ENCODE measurements at places on chromosomes 7 and 10. TPM values are rescaled to one million over a fixed set of nuclear protein-coding genes. Genes with fewer than 3 reads are reported as not detected.
A peak's percentile ranks its signal among the peaks of the same experiment; 100 is the strongest.

The AKR1C8 gene
- total RNA-seq = not detected

DNA sequence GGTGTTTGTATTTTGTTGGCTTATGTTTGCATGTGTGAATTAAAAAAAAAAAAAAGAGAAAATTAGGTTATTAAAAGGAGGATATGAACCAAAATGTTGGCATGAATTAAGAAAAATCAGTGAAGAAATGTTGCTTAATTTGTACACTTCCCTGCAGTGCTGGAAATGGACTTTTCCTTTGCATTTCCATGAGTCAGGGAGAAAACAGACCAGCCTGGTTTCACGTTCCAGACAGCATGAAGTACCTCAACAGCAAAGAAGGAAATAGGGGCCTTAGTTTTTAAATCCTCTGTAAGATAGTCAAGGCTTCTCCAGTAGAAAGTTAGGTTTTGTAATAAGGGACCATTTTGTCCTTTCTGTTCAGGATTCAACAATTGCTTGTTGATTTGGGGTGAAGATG is 159.7 kb downstream of the CELF2 start:
- no peak for DNase-seq

DNA sequence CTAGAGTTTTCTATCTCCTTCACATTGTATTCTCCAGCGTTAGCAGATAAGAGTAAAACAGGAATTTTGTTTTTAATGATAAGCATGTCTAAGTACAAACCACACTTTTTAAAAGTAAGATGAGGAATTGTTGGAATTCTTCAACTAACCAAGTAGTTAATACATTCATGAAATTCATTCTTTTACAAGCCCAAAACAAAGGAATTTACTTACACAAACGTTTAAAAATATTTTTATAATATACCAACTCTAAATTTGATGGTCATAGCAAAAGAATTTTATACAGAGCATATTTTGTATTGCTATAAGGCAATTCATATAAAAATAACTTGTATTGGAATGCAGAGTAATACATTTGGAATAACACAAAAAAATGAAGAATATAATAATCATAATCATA is 51.3 kb downstream of the TWIST1 start:
- peak; percentile 60 for DNase-seq

DNA sequence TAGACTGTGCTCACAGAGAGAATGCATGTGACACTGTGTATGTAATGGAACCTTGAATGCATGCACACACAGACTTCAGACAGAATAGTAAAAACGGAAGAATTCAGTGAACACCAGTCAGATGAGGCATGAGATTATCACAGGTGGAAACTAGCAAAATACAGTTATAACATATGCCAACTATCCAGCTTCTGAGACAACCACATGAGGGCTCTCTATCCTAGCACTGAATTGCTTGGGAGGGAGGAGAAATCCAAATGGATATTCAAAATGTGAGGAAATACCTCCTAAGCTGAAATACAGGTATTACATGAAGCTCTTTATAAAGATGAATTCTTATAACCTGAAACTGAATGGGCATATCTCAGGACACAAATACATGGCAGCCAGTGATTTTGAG is 30.6 kb downstream of the GARS1 start:
- no peak for DNase-seq

DNA sequence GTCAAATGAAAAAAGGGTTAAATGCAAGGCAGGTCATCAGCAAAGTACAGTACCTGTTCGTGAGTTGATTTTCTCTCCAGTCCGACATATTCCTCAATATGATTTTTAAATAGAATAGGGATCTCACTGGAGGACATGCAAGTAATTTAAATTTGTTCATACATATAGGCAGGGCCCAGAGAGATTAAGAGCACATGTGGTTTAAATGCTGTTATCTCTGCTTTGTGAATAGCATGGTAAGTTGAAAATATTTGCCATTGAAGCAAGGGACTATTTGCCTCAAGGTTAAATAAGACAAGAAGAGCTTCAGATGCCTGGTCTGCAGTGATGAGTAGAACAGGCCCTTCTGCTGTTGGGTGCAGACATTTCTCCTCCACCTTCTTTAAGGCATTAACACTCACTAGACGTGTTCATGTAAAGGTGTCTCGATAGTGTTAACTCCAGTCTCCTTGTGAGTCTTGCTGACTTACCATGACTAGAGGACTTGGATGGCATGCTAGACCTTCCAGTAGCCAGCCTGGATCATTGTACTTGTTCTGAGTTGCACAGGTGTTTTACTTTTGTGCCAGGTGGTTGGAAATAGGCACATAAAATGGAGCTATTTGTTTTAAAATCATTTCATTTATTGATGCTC is 15.6 kb upstream of the AKR1C3 start:
- DNase-seq = peak; percentile 16

DNA sequence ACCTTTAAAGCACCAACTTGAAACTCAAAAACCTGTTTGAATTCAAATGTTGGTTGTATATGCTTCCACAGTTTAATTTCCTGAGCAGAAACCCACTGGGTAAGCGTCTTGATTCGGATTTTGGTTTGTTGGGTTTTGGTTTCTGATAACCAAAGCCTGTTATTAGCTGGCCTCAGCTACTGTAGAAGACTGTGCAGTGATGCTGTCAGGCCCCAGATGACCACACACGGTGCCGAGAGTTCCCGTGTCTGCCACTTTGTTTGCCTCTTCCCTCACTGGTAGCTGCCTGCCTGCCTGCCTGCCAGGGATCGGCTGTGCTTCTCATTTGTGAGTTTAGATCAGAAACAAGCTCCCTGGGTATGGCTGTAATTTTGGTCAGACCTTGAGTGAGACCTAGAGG is 5.6 kb downstream of the MDH2 start:
- DNase-seq = no peak

The SMIM30 gene
- total RNA-seq = 71.0 TPM

DNA sequence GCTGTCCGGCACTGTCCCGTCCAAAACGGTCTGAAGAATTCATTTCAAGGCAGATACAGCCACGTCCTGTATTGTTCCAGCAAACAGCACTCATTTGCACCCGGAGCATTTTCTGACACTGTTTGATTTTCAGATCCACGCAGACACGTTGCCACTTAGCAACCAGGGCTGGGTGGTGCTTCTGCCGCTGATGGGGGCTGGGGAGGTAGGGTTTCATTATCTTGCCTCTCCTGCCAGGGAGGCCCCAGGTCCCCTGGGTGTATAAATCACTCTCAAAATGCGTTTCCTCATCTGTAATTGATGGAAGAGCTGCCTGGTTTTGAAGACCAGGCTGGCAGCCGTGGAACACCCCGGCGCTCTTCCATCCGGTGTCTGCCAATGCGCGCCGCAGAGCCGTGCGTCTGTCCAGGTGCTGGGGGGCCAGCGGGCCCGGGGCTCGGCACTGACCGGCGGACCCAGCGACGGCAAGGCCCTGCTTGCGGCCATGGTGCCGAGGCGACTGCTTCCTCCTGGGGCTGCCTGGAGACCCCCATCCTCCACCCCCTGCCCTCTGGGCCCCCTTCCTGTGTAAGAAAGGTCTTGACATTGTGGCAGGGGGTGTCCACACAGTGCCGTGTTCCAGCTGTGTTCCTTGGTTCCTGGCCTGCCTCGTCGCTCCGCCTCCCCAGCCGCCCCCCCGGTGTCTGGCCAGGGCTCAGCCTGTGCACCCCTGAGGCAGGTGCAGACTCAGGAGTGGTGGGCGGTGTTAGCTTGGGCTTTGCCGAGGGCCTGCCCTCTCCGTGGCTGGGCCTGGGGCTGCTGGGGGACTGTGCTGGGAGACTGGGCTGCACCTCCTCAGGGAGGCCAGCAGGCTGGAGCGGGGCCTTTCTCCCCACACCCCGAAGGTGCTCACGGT is 16.6 kb downstream of the ADGRA1 start:
- no peak for DNase-seq

GRCh38 chr10:101358706-101359300 is 4.8 kb downstream of the BTRC start:
- peak; percentile 78 for DNase-seq
